ENCODE measurements at places on chromosomes 3 and 15.
A peak's percentile ranks its signal among the peaks of the same experiment; 100 is the strongest.

DNA sequence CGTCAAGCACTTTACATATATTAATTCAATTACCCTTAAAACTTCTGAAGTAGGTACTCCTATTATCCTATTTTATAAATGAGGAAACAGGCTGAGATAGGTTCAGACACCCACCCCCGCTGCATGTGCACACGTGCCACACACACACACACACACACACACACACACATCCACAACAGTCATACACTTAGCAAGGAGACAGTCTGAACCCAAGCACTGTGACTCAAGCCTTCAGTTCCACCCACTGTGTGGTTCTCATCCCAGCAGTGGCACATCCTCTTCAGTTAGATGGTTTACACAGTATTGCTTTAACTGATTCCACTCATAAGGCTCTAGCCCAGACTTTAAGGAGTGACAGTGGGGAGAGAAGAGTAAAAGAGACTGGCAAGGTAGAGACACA is 91.1 kb upstream of the FGF7 start:
- DNase-seq: no peak

DNA sequence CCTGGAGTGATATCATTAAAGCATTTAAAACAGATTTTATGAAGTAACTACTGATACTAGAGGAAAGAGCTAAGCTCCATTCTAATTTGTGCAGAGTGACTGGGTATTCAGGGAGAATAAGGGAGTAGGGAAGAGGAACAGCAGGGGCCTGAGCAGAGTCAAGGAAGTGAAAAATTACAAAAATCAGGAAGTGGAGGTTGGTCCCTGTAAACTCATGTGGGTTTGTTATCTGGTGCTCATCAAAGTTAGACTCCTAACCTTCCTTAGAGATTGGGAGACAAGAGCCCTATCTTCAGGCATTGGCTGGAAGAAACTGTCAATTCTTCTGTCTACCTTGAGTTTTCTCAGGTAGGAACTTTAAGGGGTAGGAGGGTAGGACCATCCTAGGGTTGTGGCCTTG is 82.5 kb downstream of the NEK11 start:
- no peak for DNase-seq

DNA sequence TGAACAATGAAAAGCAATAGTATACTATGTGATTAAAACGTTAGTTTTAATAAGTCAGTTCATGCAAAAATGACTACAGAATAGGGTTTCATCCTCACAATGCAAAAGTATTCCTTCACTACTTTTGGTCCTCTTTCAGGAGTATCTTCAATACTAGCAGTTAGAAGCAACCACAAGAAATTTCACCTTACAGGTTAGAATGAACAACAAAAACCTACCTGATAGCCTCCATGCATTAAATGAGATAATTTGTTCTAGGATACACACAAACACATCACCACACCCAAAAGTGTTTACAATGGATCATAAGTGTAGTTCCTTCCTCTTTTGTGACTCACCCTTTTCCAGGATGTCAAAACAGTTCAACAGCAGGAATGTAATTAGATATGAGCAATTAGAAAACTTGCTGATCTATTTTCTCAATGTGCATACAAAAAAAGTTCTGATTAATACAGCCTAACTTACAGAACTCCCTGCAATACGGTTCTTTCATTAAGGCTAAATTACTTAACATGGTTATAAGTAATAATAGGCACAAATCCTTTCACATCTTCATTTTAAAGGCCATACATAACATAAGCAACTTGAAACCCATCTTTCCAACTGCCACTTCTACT is 21.6 kb downstream of the UACA start:
- DNase-seq: no peak

- no peak for DNase-seq
Observed at GRCh38 chr3:12401208-12401607, 83.1 kb upstream of the TSEN2 start.

DNA sequence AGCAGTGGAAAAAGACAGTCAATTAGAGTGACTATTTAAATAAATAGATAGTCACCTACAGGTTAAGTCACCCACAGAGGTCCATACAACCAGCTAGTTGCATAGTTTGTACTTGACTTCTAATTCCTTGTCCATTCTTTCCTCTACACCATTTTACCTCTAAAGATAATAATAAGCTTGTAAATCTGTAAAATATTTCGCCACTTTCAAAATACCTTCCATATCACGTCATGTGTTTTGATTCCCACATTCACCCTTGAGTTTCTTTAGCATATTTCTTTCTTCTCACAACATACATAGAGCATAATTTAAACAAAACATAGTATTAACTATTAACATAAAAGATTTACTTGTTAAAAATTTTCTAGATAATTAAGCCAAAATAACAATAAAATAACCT is 689.6 kb downstream of the MECOM start:
- DNase-seq: no peak

GRCh38 chr3:194333212-194333980 is 17.7 kb downstream of the CPN2 start:
- DNase-seq: peak; percentile 82

DNA sequence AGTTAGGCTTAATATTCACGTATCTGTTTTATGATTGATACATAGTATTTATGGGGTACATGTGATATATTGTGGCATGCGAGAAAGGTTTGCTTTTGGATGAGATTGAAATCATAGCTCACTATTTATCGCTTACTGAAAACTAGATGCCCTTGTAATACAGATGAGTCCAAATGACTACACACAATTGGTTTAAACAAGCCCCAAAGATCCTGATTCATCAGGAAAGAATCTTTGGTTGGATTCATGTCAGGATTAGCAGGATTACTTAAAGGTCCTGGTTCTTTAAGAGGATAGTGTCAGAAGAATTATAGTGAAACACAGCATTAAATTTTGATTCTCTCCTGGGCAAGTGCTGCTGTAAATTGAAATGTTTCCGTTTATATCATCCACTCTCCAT is 18.6 kb upstream of the AADAC start:
- DNase-seq: no peak

- DNase-seq: no peak
Observed at GRCh38 chr3:23671851-23672589, 133.7 kb upstream of the UBE2E1 start.

DNA sequence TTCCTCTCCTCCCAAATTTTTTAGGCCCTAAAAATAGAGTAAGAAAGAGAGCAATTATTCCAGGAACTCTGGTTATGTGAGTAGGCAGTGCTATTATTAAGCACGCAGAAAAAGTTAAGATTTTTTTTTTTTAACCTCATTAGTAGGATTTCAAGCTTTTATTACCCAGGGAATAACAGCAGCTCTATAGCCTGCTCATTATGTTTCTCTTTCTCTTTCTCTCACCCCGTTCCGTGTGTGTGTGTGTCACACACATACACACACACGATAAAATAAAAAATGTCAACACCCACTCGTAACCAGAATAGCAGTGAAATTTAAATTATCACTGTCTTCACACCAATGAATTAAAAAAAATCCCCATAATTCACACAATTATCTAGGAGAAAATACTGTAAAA is 30.3 kb downstream of the GADL1 start:
- DNase-seq: no peak

GRCh38 chr3:30680789-30681648 is 74.6 kb downstream of the TGFBR2 start:
- DNase-seq: no peak

GRCh38 chr3:158430968-158431367 is 140.0 kb upstream of the MLF1 start:
- DNase-seq: no peak

DNA sequence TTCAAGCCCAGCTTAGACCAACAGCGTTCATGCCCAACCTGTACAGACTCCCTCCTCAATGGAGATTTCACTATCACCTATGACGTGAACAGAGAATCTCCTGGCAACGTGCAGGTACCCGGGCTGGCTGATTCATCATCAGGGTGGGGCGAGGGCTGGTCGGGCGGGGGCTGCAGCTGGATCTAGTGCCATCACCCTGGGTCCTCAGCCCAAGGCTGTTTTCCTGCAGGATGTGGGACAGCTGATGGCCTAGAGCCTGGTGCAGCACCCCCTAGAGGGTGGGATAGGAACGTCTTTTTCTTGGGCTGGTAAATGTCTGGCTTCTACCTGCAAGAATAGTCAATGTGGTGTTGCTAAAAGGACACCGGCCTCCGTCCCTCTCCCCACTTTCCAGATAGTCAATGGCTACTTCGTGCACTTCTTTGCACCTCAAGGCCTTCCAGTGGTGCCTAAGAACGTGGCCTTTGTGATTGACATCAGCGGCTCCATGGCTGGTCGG is 4.4 kb downstream of the ITIH3 start:
- no peak for DNase-seq

DNA sequence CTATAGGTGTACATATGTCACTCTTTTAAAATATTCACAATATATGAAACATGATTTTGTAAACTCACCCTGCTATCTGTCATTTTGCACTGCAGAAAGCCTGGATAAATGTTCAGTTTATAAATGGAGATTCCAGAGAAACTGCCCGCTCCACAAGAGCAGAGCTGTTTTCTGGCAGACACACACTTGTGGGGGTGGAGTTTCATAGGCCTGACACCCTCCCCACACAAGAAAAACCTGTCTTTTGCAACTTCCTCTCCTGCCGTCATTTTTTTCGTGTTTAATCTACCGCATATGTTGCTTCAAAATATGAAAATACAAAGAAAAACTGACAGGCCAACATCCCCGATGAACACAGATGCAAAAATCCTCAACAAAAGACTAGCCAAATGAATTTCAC is 479.0 kb downstream of the GABRG3 start:
- DNase-seq: no peak

- no peak for DNase-seq
Observed at GRCh38 chr3:14200841-14201240, 22.2 kb downstream of the LSM3 start.

- no peak for DNase-seq
Observed at GRCh38 chr3:108486941-108487340, 23.5 kb downstream of the MYH15 start.

GRCh38 chr3:112744825-112745566 is 101.7 kb downstream of the CD200R1L start:
- no peak for DNase-seq

DNA sequence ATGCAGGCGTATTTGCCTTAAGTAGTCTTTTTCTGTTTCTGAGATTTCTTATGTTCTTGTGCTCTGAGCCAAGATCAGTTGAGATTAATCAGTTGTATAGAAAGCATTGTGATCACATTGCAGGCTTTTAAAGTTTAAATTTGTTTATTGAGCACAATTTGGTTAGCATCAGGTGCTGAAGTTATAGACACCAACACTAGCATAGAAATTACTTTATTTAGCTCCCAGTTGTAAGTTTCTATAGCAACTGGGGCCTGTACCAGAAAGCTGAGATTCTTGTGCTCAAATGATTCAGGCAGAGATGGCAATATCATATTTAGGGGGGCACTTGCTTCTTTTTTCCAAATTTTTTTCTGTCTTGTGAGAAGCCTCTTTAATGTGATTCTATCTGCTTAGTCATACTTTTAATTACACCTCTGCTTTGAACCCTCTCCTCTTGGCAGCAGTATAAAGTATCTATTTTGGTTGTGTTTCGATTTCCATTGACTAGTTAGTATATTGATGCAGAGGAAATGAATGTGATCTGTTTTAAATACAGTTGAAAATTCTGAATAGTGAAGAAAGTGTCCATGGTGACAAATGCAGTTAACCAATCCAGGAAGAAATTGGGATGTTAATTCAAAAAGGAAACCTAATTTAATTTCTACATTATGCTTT is 241.7 kb upstream of the GBE1 start:
- DNase-seq: no peak

DNA sequence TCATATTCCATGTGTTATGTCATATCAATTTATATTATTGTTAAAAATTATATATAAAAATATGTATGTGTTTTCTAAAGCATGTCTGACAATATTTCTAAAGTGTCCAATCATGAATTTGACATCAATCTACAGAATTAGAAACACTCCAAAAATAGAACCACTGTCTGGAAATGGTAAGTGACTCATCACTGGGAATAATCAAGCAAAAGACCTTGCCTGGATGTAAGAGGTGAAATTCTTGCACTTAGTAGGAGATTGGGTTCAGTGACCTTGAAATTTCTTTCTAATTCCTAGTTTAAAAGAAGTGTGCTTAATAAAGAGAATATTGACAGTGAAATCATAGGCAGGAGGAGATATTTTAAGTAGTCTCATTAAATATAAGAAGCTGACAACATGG is 188.8 kb downstream of the ZNF385D start:
- no peak for DNase-seq

DNA sequence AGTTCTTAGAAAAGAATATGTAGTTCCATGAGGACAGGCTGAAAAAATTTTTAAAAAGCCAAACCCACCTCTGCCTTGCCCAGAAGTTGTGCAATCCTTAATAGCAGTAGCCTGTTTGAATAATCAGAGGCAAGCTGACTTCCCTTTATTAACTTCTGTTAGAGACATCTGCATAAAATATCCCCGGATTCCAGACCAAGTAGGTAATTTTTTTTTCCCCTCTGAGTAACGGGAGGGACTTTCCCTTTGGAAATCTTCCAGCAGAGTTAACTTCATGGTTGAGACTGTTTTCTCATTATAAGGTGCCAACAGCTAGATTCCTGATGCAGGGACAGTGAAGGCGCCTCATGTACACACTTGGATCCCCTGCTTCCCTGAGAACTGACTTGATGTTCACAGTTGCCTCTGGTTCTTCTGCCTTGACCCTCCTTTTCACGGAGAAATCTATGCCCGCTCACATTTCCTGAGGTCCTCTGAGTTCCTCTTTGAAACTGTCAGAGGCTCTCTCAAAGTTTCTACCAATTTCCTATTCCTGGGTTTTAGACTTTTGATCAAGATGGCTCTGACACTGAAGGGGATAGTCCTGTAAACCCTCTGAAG is 227.6 kb upstream of the BHLHE40 start:
- DNase-seq: no peak

DNA sequence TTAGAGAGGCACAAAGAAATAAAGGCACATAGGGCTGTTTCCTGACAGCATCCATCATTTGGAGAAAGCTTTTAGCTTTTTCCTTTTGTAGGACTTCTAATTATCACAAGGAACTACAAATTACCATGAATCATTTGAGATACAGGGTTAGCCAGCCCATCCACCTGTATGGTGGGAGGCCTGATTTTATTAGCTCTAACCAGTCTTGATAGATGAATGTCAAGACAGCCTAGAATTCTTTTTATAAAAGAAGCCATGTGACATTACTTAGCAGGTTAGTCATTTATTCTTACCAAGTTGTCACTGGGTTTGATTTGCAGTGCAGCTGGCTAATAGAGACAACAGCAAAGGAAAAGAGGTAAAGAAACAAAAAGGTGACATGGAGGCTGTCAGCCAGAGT is 618.1 kb downstream of the ZNF385D start:
- DNase-seq: no peak

GRCh38 chr15:60138397-60138968 is 134.4 kb downstream of the FOXB1 start:
- no peak for DNase-seq

GRCh38 chr3:165635791-165636683 is 201.2 kb downstream of the BCHE start:
- no peak for DNase-seq

- DNase-seq: no peak
Observed at GRCh38 chr3:110423276-110423675, 648.3 kb upstream of the NECTIN3 start.

All from stimulated activated CD4-positive, alpha-beta T cell treated with anti-CD3 and anti-CD28 coated beads, TNF-alpha, amount 100 ng/mL, for 1 hour (primary cell).